NCI-H82 (cell line): ENCODE measurements at places on chromosomes 1 and 21.
A peak's percentile ranks its signal among the peaks of the same experiment; 100 is the strongest.

DNA sequence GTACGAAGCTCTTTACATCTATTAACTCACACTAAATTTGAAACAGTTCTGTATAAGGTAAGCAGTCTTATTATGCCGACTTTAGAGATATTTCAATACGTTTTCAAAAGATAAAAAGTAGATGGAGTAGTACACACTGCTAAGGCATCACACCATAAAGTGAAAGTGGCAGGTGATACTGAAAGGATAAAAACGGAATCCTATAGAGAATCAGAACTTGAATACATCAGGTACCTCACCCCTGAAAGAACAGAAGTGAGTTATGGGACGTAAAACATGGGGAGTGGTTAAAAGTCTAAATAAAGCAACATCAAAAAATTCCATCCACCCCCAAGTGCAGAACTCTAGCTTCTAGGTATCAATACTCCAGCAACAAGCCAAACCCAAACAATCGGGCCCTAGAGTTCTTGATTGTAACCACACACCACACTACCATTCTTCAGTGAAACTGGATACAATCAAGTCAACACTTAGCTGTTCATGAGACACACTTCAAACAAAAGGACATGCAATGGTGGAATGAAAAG, 142.6 kb downstream of the SMYD3 start:
- DNase-seq: no peak

DNA sequence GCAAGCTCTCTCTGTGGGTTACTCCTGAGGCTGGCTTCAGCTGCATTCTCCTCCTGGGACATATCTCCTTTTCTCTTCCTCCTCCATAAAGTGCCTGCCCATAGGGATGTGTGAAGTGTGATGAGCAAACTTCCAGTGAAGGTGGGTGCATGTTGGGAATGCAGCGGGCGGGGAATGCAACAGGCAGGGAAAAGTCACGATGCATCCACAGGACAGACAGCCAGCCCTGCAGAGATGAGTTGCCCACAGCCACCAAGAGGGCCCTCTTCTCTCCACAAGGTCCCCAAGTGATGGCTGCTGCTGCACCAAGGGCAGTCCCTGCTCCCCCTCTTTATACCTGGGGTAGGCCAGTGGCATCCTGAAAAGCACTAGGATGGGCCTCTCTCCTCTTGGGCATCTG, 33.6 kb upstream of the RNF187 start:
- no peak for DNase-seq

GRCh38 chr1:11708554-11709350, 17.2 kb downstream of the DRAXIN start:
- no peak for DNase-seq

DNA sequence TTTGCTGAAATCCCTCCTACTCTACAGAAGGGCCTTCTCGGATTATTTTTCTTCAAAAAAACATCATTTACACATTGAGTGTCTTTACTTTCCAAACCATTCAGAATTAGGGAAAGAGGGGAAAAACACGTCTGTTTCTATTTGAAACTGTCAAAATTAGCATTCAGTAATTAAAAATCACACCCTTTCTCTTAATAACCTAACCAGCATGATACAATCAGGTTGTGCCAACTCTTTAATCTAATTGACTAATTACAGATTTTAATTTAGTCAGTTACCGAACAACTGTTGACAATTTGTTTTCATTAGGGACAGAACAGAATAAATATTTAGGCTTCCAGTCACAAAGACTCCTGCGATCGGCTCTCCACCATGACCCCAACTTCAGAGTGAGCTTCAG, 18.8 kb downstream of the SSBP3 start:
- no peak for DNase-seq

DNA sequence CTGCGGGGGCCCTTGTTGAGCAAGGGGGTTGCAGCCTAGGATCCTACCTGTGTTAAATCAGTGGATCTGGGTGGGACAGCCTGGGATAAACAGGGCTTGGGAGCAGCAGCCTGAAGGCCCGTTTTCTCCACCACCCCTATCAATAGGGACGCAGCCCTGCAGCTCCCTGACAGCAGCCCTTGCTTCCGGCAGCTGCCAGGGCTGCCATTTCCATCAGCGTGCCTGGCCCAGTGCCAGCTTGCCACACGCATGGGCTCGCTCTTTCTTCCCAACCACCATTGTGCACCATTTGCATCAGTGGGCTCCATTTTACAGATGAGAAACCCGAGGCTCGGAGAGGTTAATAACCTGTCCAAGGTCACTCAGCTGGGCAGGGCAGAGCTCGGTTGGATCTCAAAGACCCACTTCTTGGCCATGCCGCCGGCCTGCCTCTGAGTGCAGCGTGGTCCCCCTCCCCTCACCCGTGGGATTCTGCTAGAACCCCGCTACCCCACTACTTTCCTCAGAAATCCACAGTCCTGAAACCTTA, 3.8 kb downstream of the WNT4 start:
- DNase-seq: no peak

GRCh38 chr1:182109771-182110170, 48.3 kb upstream of the ZNF648 start:
- no peak for DNase-seq

DNA sequence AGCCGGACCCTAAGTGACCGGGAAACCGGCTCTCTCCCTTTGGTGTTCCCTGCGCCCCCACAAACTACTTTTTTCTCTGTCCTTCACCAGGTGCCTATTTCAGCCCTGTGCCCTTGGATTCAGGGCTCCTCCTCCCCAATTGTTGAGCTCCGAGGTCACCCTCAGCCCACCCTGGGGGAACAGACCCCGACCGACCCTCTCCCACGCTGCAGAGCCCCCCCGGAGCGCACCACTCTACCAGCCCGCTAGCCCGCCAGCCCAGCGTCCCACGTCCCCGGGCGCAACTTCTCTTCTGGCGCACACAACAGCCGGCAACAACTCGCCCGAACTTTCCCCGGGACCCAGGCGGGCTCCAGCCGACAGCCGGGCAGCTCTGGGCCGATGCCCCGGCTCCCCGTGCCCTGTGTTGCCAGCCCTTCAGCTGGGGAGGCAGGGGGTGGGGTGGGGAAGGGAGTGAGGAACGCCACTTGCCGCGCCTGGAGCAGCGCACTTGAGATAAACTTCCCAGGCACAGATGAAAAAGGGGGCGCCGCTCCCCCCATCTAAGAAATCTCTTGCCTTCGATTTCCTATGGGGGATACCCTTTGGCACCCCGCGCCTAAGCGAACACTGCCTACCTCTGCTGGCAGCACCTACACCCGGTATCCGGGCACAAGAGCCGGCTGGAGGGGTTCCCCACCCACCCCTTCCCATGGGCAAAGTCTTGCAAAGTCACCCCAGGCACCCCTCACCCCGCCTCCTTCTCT, 997 bp downstream of the CASZ1 start:
- DNase-seq: peak; percentile 62

DNA sequence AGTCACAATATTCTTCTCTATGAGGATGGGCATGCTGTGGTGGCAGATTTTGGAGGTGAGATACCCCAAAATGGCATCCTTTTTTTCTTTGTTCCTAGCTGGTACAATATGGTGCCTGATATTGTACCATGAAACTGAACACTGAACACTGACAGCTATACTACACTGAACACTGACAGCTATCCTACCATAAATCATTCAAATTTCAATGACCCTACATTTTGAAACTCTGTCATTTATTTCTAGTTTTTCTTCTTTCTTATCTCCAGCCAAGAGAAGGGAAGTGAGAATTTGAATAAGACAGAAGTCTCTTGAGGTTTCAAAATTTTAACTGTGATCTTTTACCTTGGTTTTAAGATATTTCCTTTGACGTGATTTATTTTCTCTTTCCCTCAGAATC, 76.3 kb downstream of the LRRC53 start:
- no peak for DNase-seq

DNA sequence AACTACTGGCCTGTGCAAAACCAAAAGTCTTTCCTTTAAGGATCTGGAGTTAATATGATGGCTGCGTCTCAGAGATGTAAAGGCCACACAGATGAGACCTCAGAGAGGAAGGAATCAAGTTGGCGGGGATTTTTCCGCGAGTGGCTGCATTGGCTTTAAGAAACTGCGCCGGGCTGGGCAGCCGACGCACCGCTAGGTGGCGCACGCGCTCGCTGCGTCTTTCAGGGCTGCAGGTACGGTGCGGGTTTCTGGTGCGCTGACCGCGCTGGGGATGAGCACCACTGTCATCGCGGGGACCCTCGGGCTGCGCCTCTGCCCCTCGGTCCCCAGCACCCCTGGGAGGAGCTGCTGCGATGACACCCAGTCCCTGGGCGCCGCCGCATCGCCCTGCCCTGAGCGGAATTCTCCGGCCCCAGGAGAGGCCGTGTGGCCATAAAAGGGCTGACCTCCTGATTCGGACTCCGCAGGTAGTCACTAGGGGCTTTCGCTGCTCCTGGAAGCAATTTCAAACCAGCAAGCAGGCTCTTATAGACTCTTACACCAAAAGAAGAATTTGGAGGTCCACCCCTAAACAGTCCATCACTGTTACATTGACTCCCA, 241.0 kb downstream of the KCNJ6 start:
- peak; percentile 79 for DNase-seq

GRCh38 chr1:160351629-160352028, 8.4 kb downstream of the NCSTN start:
- DNase-seq: no peak

DNA sequence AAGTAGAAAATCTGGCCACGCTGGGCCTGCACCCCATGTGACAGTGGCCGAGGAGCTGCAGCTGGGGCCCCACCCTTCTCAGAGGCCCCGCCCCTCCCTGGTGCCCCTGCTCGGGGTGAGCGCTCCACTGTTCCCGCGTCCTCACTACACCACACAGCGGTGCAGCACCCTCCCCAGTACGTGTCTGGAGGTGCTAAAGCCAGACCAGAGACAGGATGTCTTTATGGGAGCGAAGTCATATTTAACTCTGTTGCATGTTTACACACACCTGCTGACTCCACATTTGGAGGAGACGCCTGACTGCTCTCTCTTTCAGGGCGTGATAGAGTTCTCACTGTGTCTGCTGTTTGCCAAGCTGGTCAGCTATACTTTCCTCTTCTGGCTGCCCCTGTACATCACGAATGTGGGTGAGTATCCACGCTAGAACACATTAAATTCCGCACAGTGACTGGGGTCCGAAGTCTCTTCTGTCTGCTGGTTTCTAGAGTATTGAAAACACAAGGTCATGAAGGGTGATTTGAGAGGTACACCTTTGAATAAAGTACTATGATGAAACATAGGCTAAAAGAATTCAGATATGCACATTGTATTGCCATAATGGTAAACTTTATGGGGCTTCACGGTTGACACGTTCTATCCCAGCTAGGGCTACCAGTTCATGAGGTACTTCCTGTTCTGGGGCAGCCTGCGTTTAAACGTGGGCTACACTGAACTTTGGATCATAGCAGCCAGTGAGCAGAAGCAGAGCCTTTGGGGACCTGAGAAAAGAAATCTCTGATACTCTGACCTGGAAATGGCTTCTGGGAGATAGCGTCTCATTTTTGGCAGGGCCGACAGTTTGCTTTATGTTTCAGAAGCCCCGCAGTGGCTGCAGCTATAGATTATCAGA, 48.4 kb downstream of the SLC37A1 start:
- no peak for DNase-seq
